ENCODE measurements at places on chromosomes 6 and 20. TPM values are rescaled to one million over a fixed set of nuclear protein-coding genes. Genes with fewer than 3 reads are reported as not detected.

ZNF391 gene
- 0.71 TPM for total RNA-seq

LTB gene
- 2.2 TPM for total RNA-seq

PRKN gene
- total RNA-seq, result 0.59 TPM

TRAPPC3L gene
- total RNA-seq, result 0.04 TPM

SEMG1 gene
- not detected for total RNA-seq

KIF25 gene
- total RNA-seq, result not detected

SLC22A3 gene
- 0.13 TPM for total RNA-seq

FAM217A gene
- not detected for total RNA-seq

C6orf58 gene
- total RNA-seq, result not detected

SMIM13 gene
- total RNA-seq, result 12.8 TPM

PKHD1 gene
- not detected for total RNA-seq

TULP4 gene
- 77.1 TPM for total RNA-seq

BRPF3 gene
- 8.0 TPM for total RNA-seq

FGD2 gene
- total RNA-seq, result not detected

PRSS35 gene
- total RNA-seq, result 0.07 TPM

ZC2HC1B gene
- not detected for total RNA-seq

PET117 gene
- 11.8 TPM for total RNA-seq

PARD6B gene
- total RNA-seq, result 0.13 TPM

F13A1 gene
- total RNA-seq, result not detected

NRSN1 gene
- not detected for total RNA-seq

PAK5 gene
- total RNA-seq, result not detected

NCOA7 gene
- total RNA-seq, result 38.1 TPM

FAXC gene
- total RNA-seq, result 0.07 TPM

CABLES2 gene
- 1.2 TPM for total RNA-seq

ZDHHC14 gene
- 9.4 TPM for total RNA-seq

TLDC2 gene
- not detected for total RNA-seq

SLC22A1 gene
- not detected for total RNA-seq

BPIFB1 gene
- total RNA-seq, result not detected

Data from pulmonary artery endothelial cell (primary cell).